ENCODE measurements at places on chromosomes 7 and 10. TPM values are rescaled to one million over a fixed set of nuclear protein-coding genes. Genes with fewer than 3 reads are reported as not detected.

DNA sequence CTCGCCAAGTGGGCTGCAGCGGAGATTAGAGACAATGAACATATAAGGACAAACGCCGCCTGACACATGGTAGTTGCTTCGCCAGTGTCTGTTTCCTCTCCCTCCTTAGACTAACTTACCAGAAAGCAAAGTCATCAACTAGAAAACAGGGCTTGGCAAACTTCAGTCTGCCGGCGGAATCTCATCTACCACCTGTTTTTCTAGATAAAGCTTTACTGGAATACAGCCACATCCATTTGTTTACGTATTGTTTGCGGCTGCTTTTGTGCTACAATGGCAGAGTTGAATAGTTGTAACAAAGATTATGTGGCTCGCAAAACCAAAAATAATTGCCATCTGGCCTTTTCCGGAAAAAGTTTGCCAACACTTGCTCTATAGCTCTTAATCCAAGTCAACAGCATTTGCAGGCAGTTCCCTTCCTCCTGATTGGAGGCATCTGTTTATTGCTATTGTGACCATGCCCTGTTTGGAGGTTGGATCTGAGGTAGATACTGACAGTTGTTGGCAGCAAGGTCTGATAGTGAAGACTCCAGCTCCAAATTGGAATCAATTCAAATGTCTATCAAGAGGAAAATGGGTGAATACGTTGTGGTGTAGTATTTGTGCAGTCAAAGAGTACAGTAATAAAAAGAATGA lies 260.6 kb downstream of the POU6F2 start:
- DNase-seq = no peak
- H3K27ac ChIP-seq = no peak overlapping the region
- no peak overlapping the region for H3K4me3 ChIP-seq
- H3K27me3 ChIP-seq = no peaks in the 10 kb centered on the region

DNA sequence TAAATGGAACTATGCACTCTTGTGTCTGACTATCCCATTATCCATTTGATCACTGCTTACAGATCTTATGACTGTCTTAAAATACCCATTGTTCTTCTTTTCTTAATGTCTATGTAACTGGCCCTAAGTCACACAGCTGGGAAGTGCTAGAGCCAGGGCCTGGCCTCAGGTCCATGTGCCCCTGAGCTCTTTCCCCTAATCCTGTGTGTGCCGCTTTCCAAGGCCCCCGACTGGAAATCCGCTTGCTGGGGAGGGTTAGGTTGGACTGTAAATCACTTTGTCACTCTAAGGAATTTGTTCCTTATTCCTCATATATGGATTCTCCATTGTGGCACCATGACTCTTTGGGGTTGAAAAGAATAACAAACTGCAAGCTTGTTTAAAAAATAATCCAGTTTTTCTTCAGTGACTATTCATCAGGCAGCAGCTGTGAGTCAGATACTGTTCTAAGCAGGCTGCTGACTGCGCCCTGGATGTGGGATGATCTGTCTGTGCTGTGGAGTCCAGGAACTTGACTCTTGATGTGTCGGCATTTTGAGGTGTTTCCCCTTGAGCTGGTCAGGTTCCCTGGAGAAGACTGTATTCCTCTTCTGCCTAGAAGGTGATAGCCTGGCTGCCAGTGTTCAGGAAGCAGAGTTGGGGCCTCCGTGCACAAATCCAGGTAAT lies 236.3 kb downstream of the SDK1 start:
- no peaks in the 10 kb centered on the region for H3K27me3 ChIP-seq
- no peak overlapping the region for H3K27ac ChIP-seq

DNA sequence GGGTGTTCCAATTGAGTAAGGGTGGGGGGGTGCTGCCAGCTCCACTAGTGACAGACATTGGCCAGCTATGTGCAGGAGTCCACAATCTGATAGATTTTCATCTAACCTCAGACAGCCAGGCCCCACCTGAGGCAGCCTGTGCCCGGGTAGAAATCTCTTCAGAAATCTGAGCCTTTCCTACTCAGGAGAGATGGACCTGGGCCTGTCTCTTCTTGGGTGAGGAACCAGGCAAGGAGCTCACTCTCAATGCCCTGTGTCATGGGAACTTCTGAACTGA lies 86.9 kb downstream of the UBE2H start:
- peaks cover 8% of the 10 kb centered on the region for H3K36me3 ChIP-seq
- no peaks in the 10 kb centered on the region for H3K27me3 ChIP-seq
- H3K4me3 ChIP-seq = no peak overlapping the region
- H3K4me1 ChIP-seq = peaks cover 26% of the 10 kb centered on the region

Gene ACHE
- total RNA-seq = not detected

Gene UPK3BL1
- total RNA-seq = 2.8 TPM

Data from IMR-90 (cell line).